ENCODE measurements at places on chromosomes 13 and 19.

DNA sequence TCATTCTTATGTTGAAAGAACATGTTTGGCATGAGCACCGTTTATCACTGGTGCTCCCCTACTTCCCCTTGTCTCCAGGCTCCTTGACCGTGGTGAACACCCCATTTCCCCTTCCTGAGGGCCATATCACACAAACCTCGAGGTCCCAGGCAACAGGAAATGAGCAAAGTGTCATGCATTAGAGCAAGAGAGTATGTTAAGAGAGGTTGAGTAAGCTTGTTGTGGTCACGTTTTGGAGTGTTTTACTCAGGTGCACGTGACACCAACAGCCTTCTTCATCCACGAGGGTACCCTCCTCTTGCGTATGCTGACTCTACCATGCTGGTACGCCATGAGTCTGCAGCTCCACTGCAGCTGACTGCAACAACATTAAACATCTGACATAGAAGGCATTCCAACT, 482.2 kb upstream of the NBEA start:
- DNase-seq = no peak

GRCh38 chr19:18541258-18541991, 1.9 kb downstream of the FKBP8 start:
- no peak for DNase-seq

- DNase-seq = no peak
These were observed 177.3 kb upstream of the SERP2 start for GRCh38 chr13:44196196-44196751.

DNA sequence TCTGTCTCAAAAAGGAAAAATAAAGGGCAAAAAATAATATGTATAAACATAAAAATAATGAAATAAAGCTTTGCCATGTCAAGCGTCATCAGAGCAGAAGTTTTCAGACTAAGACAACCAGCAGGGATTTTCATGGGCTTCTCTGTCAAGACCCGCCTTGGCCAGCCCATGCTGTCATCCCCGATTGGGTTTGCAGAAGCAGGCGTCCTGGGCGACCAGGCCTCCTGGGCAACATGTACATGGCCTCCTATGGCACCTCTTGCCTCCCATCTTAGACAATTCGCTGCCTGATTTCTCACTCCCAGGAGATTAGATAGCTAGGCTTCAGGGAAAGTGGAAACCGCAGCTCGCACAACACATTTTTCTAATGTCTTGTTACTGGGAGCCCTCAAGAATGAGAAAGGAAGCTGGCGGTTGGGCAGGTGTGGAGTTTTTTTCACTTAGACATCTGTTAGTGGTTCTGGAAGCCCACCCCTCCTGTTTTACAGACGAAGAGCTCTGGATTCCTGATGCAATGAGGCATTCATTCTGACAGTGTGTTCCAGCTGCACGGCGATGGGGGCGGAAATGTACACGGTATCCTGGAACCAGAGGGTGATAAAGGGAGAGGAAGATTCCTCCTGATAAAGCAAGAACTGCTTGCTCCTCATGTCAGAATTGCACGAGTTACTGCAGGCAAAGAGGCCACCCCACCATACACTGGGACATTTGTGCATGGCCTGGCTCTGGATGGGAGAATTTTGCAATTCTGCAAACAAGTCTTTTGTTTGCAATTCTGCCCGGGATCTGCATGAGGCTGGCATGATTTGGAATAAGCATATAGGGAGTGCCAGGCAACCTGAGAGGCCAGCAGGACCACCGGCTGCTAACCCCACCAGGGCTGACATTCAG, 47.4 kb upstream of the KATNAL1 start:
- DNase-seq = no peak

- no peak for DNase-seq
These were observed 47.7 kb upstream of the USPL1 start for GRCh38 chr13:30569901-30570576.

GRCh38 chr13:35378939-35379338, 97.5 kb downstream of the MAB21L1 start:
- DNase-seq = no peak

GRCh38 chr13:110493613-110494012, 67.9 kb downstream of the RAB20 start:
- no peak for DNase-seq

All from activated CD8-positive, alpha-beta memory T cell treated with anti-CD3 and anti-CD28 coated beads for 4 hours (primary cell).